Prostate gland (tissue), 2 donors: ENCODE measurements at places on chromosomes 6 and 20.

DNA sequence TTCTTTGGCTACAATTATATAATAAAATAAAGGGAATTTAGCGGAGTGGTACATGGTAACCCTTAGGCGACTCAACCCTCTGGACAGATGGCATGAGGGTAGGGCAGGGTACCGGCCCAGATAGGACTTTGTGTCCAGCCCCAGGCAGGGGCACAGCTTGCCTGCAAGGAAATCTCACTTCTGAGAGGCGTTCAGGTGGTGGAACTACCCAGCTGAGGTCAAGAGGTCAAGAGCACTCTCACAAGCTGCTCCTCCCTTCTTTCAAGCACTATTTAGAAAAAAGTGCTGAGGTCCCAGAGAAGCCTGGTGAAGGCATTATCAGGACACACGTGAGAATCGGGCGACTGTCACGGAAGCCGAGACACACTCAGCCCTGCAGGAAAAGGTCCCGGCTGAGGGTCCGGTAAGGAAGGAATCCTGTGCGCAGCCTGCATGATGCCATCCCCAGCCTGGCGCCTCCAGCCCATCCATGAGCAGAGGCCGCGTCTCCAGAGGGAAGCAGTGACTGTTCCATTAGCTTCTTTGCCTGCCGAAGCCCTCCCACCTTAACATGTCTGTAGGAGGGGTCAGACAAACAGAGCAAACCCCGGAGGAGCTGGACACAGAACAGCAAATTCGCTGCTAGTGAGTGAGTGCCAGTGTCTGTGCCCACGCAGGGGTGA, 54.8 kb downstream of the WDR27 start:
- DNase-seq = no peak

GRCh38 chr6:44065443-44066140, 61.7 kb downstream of the MRPL14 start:
- no peak for DNase-seq

DNA sequence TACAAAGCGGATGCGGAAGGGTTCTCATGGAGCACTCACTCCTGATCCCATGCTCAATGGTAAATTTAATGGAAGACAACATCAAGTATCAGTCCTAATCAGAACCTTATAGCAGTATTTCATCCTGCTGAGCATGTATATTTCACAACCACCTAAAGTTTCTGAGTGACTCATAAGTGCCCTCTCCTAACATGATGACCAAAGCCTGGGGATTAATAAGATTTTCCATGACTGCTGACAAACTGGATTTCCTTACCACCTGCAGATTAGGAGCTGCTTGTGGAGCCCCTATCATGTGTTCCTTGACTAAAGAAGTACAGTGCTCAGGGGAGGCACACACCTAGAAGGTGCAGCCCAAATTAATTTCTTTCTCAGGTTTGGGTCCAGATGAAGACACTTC, 112.8 kb downstream of the INSM1 start:
- DNase-seq = no peak

DNA sequence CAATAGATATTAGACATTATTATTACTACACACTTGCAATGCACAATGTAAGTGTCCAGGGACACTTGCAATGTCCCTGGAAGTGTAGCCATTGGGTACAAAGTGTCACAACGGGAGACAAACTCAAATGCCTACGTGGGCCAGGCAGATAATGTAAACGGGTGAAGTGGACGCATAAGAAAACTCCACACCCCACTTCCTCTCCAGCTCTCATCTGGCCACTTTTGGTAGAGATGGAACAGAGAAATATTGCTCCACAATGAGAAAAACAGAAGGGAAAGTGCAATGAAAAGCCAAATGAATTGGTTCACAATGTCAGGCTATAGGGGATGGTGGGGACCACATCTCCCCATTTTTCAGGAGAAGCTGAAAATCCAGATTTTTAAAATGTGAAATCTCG, 9.4 kb downstream of the SULF2 start:
- DNase-seq = no peak

DNA sequence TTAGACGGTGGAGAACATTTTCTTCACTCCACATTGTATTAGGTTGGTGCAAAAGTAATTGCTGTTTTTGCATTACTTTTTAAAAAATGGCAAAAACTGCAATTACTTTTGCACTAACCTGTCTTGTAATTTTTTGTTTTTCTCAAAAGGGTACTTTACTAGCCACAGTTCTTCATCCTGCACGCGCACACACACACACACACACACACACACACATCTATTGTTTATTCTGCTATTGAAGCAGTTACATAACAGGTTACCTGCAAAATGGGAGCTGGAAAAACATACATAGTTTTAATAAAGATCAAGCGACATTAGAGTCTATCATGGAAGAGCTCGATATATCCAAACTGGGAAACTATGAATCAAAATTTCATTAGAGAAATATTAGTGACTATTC, 235.2 kb downstream of the SIM1 start:
- no peak for DNase-seq

GRCh38 chr20:48657426-48658197, 170.2 kb downstream of the PREX1 start:
- DNase-seq = peak; percentile 78

- no peak for DNase-seq
Measured at GRCh38 chr6:143180826-143181225, 120.1 kb downstream of the AIG1 start.

- no peak for DNase-seq
Measured at GRCh38 chr6:22294301-22294700, 2.5 kb downstream of the PRL start.

GRCh38 chr6:53616450-53617357, 48.9 kb downstream of the KLHL31 start:
- no peak for DNase-seq

GRCh38 chr6:154653385-154653784, 79.8 kb upstream of the SCAF8 start:
- DNase-seq = no peak

DNA sequence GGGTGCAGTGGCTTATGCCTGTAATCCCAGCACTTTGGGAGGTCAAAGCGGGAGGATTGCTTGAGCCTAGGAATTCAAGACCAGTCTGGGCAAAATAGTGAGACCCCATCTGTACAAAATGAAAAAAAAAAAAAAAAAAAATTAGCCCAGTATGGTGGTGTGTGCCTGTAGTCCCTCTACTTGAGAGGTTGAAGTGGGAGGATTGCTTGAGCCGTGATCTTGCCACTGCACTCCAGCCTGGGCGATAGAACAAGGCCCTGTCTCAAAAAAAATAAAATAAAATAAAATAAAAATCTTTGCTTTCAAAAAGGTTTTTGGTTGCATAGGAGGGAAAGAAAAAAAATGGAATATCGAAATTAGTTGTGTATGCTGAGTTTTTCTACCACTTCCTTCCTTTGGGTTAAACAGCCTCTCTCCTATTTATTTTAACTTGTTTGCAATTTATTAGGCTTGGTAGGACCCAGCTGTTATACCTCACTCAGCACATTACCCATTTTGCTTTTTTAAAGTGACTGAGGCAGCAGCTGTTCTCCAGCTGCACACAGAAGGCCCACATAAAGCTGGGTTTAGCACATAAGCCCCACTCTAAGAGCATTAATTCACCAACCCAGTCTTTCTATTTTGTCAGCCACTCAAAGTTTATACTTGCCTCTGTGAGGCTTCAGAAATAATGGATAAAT, 152.3 kb downstream of the ZFAND3 start:
- DNase-seq = no peak

- no peak for DNase-seq
Measured at GRCh38 chr6:56416247-56416646, 168.9 kb upstream of the COL21A1 start.
